ENCODE measurements at places on chromosomes 3 and 15.
A peak's percentile ranks its signal among the peaks of the same experiment; 100 is the strongest.

GRCh38 chr15:63915873-63916771 lies 82.4 kb upstream of the HERC1 start:
- DNase-seq, result peak; percentile 68

DNA sequence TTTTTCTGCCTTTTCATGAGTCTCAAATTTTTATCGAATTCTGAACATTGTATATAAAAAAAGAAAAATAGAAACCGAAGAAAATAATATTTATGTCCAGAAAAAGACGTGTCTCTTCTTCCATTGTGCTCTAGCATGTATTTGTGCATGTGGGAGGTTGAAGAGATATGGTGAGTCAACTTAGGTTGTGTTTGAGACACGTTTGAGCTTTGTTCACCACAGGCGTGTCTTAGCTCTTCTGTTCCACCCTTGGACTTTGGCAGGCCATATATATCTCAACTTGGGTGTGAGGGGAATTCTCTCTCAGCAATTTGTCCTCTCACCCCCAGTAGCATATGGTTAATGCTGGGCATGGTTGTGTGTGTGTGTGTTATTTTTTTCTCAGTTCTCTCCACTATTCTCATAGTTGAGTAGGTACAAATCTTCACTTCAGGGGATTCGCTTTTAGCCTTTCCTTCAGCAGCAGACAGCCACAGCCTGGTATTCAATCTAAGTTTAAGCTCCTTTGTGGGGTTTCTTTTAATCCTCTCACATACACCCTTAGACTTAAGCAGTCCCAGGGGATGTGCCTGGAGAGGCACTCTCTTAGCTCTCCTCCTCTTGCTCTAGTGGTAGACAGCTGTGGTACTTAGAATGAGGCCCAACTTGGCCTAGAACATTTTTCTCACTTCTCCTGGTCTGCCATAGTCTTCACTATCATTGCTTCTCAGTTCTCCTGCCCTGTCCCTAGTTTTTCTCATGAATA lies 286.5 kb upstream of the RBMS3 start:
- DNase-seq, result no peak

- no peak for DNase-seq
These were observed 7.1 kb downstream of the CPLX3 start for GRCh38 chr15:74833376-74834107.

DNA sequence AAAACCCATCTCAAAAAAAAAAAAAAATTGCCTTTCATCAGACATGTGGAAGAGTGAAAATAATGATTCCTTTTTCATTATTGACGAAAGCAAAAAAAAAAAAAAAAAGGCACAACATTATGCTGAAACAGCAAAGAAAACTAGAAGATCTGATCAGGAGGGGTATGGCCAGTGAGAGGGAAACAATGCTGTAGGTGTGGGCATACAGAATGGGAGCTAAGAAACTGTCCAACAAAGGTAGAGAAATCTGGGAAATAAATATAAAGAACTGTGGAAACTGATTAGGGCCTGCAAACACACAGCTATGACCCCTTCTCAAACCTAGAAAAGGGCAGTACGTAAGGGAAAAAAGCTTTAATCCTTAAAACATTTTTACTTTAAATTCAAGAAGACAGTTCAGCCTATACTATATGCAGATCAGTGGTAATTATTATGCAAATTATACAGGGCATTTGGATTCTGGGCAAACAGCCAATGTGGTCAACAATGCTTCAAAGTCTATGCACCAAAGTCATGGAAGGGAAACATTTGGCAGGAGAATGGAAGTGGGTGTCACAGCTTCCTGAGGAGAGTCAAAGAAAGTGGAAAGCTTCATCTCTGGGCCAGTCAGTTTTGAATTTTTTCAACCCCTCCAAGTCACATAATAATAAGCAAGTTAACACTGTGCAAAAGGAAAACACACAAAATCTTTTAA lies 68.3 kb upstream of the SLC12A8 start:
- DNase-seq, result peak; percentile 59

GRCh38 chr15:90839187-90840071 lies 29.0 kb upstream of the FURIN start:
- no peak for DNase-seq

Data from AG08395 (cell line).